ENCODE measurements at places on chromosomes 5 and 9.

- no peak for DNase-seq
Measured at GRCh38 chr9:120434532-120434931, 145.4 kb downstream of the CDK5RAP2 start.

- no peak for DNase-seq
Measured at GRCh38 chr5:4640795-4641194, 499.3 kb upstream of the ADAMTS16 start.

- DNase-seq, result no peak
Measured at GRCh38 chr5:32031089-32031488, 143.0 kb downstream of the GOLPH3 start.

GRCh38 chr9:663541-663940, 178.0 kb upstream of the DMRT1 start:
- DNase-seq, result no peak

DNA sequence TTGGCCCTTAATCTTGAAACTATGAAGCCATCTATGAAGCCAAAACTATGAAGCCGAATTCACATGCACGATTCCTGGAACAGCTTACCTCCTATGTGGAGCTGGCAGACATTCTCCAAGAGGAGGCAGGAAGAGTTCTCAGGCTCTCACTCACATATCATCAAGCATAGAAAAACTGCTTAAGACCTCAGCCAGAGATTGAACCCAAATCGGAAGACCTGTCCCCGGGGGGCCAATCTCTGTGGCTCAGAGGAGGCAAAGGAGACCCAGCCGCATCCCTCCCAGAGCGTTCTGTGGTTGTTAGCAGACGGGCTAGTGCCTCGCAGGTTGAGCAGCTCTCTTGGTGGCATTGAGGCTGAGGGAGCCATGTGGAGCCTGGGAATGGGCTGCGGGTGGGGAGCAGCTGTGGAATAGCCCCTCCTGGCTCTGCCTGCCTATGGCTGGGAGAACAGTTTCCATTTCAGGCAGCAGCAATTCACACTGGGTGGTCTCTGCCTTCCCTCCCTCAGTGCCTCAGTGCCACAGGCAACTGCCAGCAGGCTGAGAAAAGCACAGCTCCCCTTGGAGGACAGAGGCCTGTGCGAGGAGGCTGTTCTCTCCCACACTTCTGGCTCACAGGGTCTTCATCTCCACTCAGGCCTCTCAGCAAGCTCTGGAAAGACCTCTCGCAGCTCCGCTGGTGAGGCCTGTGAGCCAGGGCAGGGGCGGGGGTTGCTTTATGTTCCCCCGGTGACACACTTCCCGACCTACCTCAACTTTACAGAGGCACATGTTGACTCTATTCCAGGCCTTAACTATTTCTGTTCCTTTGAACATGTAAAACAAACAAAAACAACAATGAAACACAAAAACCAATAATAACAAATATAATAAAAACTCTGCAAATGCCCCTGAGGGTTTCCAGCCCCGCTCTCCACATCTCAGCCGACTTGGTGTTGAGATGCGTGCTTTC, 17.4 kb upstream of the TMEM174 start:
- DNase-seq, result no peak

GRCh38 chr5:33306758-33307157, 134.0 kb upstream of the TARS1 start:
- DNase-seq, result no peak

DNA sequence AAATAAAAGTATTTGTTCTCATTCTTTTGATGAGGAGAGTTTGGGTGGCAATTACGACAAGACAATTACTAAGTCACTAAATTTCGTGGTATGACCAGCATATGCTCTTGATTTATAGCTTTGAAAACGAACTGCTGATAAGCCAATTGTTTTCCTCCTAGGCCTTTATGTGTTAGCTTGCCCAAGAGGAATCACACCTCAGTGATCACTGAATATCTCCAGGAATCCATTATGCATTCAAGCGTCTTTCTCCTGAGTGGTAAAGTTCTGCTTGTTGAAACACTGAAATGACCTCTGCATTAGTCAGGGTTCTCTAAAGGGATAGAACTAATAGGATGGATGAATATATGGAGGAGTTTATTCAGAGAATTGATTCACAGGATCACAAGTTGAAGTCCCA, 677.7 kb upstream of the MEF2C start:
- DNase-seq, result no peak

- no peak for DNase-seq
Measured at GRCh38 chr5:67222243-67223025, 25.8 kb upstream of the CD180 start.

GRCh38 chr9:71790296-71790695, 22.0 kb upstream of the CEMIP2 start:
- DNase-seq, result no peak

DNA sequence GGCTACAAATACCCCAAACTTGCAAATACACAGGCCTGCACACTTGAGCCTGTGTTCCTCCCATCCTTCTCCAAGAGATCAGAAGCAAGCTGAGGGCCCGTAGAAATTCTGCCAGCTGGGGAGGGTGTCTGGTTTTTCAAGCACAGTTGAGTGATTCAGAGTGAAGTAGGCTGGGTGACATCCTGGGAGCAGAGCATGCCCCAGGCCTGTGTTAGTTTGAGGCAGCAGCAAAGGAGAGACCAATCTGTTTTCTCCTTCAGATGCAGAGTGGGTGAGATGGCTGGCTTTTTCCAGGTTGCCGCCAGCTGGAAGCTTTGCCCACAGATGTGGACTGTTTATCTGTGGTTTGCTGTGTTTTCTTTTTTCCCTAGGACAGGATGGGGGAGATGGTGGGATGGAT, 63.1 kb downstream of the RCL1 start:
- no peak for DNase-seq

- DNase-seq, result no peak
Measured at GRCh38 chr5:170591054-170591453, 87.2 kb downstream of the KCNIP1 start.

Data from upper lobe of right lung (tissue), 1 donor.